ENCODE measurements at places on chromosomes 13 and 19.

- no peak for DNase-seq
Observed at GRCh38 chr13:110404321-110404720, 97.2 kb downstream of the COL4A2 start.

- DNase-seq, result no peak
Observed at GRCh38 chr19:2252797-2253105, 3.5 kb downstream of the JSRP1 start.

- no peak for DNase-seq
Observed at GRCh38 chr13:101297794-101298193, 118.5 kb downstream of the NALCN start.

DNA sequence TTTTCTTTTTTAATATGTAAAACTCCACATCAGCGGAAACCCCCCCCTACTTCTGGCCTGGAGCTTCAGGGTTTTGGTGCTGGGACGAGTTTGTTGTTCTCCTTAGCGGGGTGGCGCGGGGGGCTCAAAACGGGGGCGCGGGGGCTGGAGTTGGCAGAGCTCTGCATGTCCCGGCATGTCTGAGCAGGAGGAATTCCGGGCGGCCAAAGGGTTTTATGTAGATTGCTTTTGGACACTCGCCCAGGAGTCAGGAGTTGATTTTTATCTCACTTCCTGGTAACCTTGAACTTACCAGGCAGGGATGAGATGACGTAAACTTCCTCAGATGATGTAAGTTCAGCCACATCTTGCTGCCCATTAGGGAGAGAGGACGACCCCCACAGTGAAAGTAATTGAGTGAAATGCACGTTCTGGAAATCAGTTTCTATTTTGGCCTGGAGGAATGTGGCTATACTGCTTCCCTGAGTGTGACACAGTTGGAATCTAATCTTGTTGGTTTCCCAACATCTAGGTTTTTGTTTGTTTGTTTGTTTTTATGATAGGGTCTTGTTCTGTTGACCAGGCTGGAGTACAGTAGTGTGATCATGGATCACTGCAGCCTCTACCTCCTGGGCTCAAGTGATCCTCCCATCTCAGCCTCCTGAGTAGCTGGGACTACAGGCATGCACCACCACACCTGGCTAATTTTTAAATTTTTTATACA is 21.0 kb upstream of the GDF15 start:
- no peak for DNase-seq

DNA sequence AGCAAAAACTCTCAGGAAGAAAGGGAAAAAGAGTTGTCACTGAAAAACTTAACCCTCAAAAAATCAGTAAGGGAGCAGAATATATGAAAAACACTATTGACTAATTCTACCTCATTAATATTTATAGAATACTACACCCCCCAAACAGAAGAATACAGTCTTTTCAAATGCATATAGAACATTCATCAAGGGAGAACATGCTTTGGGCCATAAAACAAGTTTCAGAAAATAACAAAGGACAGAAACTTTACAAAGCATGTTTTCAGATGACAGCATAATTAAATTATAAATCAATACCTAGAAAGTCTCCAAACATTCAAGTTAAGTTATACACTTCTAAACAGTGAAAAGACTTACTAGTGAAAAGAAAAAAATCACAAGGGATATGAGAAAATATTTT is 30.5 kb downstream of the SOHLH2 start:
- no peak for DNase-seq

- DNase-seq, result no peak
Observed at GRCh38 chr13:43086181-43086580, 62.8 kb downstream of the DNAJC15 start.

DNA sequence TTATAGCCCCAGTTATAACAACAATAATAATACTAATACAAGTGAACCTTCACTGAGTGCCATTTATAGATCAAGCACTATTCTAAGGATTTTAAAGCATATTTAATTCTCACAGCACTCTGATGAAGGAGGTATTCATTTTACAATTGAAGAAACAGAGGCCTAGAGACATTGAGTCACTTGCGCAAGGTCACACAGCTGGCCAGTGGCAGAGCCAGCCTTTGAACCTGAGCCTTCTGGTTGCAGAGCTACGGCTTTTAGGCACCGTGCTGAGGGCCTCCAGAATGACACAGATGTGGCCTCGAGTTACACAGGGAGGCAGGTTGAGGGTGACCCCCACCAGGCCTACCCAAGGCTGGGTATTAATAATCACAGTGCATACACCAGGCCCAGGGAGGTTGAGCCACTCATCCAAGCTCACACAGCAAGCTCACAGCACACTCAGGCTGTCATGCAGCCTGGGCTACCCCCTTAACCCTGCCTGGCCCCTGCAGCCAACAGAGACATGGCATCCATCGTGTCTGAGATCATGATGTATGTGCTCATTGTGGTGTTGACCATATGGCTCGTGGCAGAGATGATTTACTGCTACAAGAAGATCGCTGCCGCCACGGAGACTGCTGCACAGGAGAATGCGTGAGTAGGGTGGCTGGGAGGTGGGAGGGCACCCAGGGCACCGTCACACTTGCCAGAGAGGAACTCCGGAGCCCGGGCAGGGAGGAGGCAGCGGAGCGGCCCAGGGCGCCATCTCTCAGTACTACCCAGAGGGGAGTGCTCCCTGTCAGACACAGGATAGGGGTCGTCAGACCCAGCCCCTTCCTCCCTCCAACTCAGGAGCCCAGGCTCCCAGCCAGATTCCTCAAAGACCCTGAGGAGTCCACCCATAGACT is 2.7 kb upstream of the HPN start:
- DNase-seq, result no peak

- DNase-seq, result no peak
Observed at GRCh38 chr19:30788105-30788765, 416.1 kb downstream of the ZNF536 start.

GRCh38 chr13:60482012-60482411 is 85.0 kb downstream of the TDRD3 start:
- DNase-seq, result no peak

- no peak for DNase-seq
Observed at GRCh38 chr19:1644070-1644469, 8.3 kb downstream of the TCF3 start.

GRCh38 chr13:72686766-72687165 is 40.7 kb downstream of the MZT1 start:
- DNase-seq, result no peak

GRCh38 chr19:31220540-31220939 is 128.7 kb downstream of the TSHZ3 start:
- DNase-seq, result no peak

DNA sequence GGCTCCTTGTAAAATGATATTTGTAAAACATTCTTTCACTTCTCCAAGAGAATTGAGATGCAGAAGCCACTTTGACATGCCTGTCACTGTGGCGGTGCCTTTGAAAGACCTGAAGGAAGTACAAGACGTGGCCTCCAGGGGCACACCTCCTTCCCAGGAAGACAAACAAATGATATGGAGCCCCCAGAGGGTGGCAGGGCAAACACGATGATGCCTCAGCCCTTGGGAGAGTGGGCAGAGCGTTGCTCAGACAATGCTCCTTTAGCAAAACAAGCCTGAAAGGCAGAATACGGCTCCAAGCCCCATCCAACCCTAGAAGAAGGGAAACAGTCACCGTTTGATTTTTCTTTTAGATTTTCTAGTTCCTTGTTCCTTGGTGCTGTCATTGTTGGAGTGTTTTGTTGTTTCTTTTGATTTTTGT is 9.2 kb upstream of the ATP12A start:
- DNase-seq, result no peak

DNA sequence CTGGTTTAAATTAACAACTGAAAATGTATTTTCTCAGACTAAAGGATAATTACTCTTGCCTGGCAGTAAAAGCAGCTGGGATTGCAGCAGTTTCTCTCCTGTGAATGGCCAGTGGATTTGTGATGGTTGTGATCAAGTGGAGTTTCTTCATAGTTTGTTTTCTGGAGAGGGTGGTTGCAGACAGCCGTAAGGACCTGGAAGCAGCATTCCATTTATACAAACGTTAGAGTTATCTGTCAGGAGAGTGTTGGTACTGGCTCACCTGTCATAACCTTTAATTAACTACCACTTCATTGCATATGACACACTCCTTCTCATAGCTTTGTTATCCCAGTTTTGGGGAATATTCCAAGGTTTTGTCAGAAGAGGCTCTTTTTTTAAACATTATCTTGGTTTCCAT is 258.4 kb upstream of the SLC10A2 start:
- DNase-seq, result no peak

GRCh38 chr13:36998624-36999041 is 507 bp downstream of the ALG5 start:
- no peak for DNase-seq

GRCh38 chr19:51407511-51408131 is 9.8 kb downstream of the SIGLEC10 start:
- DNase-seq, result no peak

GRCh38 chr13:108895220-108895704 is 265.9 kb downstream of the MYO16 start:
- no peak for DNase-seq

DNA sequence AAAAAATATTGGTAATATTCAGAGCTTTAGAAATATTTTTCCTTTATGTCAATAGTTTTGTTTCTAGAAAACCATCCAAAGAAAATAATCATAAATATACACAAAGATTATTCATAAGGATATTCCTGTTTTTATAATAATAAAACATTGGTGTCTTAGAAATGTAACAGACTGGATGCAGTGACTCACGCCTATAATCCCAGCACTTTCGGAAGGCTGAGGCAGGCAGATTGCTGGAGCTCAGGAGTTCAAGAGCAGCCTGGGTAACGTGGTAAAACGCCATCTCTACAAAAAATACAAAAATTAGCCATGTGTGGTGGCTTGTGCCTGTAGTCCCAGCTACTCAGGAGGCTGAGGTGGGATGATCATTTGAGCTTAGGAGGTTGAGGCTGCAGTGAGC is 106.8 kb downstream of the DHRS12 start:
- no peak for DNase-seq

GRCh38 chr19:2949939-2950285 is 5.1 kb upstream of the ZNF77 start:
- no peak for DNase-seq

- DNase-seq, result no peak
Observed at GRCh38 chr19:10471909-10472308, 31.2 kb downstream of the KEAP1 start.
